Activated CD4-positive, alpha-beta memory T cell treated with anti-CD3 and anti-CD28 coated beads for 36 hours (primary cell): ENCODE measurements at places on chromosomes 16 and 17. TPM values are rescaled to one million over a fixed set of nuclear protein-coding genes. Genes with fewer than 3 reads are reported as not detected.

Gene KIF19
- 0.51 TPM for total RNA-seq

Gene AARS1
- total RNA-seq = 170 TPM

DNA sequence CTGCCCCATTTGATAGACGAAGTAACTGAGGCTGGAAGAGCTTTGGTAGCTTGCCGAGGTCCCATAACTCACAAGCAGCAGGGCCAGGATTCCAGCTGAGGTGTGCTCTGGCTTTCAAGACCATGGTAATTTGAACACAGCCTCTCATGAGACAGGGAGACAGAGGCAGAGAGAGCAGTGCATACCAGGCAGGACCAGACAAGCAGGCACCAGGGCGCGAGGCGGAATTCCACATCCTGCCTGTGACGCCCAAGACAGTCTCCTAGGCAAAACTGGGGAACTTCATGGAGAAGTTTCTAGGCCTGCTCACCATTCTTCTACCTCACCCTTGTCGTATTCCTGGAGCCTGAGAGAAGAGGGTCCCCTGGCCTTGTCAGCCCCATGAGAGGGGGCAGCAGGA is 19.2 kb downstream of the SDK2 start:
- no peaks in the 10 kb centered on the region for H3K27me3 ChIP-seq
- DNase-seq = no peak
- no peaks in the 10 kb centered on the region for H3K36me3 ChIP-seq
- no peak overlapping the region for H3K4me3 ChIP-seq
- no peak overlapping the region for H3K27ac ChIP-seq
- H3K4me1 ChIP-seq = no peaks in the 10 kb centered on the region

- H3K27ac ChIP-seq = peak overlapping the region; percentile 50
- peaks cover 19% of the 10 kb centered on the region for H3K4me1 ChIP-seq
- peaks cover 2% of the 10 kb centered on the region for H3K36me3 ChIP-seq
- H3K27me3 ChIP-seq = no peaks in the 10 kb centered on the region
These were observed 101.1 kb downstream of the SMG6 start for GRCh38 chr17:2202302-2202995.
